LHCN-M2 (cell line): ENCODE measurements at places on chromosomes 3 and 15.

DNA sequence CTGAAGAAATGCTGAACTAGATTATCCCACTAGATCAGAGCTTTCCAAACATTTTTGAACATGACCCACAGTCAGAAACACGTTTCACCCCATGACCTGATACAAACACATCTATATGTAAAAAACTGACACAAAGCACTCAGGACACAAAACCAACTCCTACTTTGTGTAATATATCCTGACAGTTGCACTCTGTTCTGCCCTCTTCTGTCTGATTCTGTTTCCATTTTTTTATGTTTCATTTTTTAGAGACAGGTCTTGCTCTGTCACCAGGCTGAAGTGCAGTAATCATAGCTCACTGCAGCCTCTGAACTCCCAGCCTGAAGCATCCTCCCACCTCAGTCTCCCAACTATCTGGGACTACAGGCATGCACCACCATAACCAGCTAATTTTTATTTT, 15.8 kb upstream of the RFTN1 start:
- no peak for DNase-seq

- peak; percentile 50 for DNase-seq
Observed at GRCh38 chr3:124886168-124887056, 753 bp downstream of the ITGB5 start.

- DNase-seq = no peak
Observed at GRCh38 chr3:14278265-14278798, 99.7 kb downstream of the LSM3 start.

GRCh38 chr3:20039765-20040547, at the start of gene KAT2B:
KAT2B (plus strand) TSS chr3:20040446; CDS start chr3:20040478, 32 bp downstream.
- DNase-seq = peak; percentile 64

GRCh38 chr15:34721802-34722438, 32.9 kb downstream of the GJD2 start:
- peak; percentile 93 for DNase-seq

GRCh38 chr3:30289324-30289723, 317.1 kb upstream of the TGFBR2 start:
- DNase-seq = peak; percentile 72

- no peak for DNase-seq
Observed at GRCh38 chr3:81080608-81081007, 680.8 kb downstream of the GBE1 start.

DNA sequence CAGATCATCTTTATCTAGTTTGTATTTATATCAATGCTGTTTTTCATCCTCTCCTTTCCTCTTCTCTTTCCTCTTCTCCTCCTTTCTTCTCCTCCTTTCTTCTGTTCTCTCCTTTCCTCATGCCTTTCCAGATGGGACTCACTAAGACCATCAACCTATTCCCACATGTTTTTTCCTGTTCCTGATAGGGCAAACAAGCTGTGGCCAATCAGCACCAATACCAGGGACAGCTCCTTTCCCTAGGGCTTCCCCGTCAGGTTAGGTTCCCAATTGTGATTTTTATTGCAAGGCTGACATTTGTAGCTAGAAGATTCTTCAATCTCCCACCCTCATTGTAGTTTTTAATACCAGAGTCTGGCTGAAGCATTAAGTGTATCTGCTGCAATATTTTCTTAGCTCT, 76.3 kb upstream of the COL8A1 start:
- DNase-seq = peak; percentile 59

DNA sequence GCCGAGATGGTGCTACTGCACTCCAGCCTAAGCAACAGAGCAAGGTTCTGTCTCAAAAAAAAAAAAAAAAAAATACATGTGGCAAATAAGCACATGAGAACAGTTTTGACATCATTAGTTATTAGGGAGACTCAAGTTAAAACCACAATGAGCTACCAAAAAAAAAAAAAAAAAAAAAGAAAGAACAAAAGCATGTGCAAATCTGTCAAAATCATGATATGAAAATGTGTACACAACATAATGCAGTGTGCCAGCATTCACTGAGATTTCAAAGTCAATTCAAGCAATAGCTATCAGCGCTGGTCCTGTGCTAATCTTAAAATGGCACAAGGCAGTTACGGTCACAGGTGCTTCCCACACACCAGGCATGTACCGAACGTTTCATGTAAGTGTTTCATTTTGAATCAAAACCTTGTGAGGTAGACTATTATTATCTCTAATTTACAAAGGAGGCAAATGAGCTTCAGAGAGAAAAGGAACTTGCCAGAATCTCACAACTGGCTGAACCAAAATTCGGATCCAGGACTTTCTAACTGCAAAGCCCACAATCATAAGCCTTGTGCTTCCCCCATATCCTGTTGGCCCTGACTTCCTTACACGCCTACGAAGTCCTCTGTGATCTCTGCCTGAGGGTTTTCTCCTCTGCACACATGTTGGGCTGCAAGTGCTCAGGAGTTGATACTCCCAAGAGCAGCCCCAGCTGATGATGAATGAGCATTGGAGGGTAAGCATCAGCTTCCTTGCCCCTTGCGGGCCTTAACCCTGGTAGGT, 200.1 kb upstream of the PROK2 start:
- no peak for DNase-seq

DNA sequence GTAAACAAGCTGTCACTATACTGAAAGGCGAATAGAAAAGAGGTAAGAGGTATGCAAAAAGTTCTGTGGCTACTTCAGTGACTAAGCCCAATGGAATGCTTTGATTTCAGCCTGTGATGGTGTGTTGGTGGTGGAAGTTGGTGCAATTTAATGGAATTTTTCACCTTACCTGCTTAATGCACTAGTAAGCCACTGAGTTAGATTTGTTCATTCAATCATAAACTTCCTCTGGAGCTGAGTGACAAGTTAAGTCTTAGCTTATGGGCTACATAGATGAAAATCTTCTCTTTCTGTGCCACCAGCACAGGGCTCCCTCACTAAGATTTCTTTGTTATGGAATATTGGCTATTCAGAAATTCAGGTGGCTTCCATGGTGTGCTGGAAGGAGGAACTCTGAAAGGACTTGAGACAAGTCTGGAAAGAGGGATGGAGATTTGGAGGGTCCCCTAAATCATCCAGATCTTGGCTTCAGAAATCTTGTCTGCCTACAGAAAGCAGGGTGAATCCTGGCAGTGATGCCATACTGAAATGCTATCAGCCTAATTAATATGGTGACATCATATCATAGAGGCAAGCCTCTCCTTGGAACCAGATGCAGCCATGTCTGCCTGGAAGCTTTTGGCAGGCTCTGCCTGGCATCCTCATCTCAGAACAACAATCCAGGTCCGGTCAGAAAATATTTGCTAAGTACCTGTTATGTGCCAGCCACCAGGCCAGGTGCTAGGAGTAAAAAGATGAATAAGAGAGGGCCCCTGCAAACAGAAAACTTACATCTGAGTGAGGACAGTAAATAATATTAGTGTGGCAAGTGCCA, 8.1 kb upstream of the GAP43 start:
- no peak for DNase-seq

DNA sequence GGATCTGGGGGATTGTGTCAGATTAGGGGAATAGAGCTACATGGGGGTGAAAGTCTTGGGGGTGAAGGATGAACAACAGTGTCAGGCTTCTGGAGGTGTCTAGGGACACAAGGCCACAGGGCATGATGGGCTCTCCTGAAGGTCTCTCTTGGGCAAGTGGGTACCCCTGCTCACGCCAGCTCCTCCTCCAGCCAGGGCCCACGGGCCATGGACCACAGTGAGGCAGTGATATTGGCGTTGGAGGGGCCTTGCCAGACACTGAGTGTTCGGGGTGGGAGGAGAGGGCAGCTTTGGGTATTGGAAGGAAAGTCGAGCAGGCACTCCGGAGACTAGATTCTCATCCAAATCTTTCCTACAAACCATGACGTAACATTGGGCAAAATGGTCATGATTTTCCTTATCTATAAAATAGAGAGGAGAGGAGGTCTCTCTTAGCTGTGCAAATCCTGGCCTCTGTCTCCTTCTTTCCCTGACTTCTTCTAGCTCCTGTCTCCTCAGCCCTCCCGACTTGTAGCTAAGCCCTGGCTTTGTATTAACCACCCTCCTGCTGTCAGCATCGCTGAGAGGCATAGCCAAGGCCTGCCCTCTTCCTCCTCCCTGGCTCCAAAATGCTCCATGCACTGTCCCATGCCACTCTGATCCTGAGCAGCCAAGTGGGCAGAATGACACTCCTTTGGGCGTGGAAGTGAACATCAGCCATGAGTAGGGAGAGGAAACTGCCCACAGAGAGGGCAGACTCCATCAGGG, 24.0 kb upstream of the SRP14 start:
- peak; percentile 32 for DNase-seq

GRCh38 chr15:67479781-67480505, 41.0 kb upstream of the C15orf61 start:
- peak; percentile 45 for DNase-seq

- peak; percentile 70 for DNase-seq
Observed at GRCh38 chr3:149120051-149120972, 9.1 kb upstream of the HPS3 start.

DNA sequence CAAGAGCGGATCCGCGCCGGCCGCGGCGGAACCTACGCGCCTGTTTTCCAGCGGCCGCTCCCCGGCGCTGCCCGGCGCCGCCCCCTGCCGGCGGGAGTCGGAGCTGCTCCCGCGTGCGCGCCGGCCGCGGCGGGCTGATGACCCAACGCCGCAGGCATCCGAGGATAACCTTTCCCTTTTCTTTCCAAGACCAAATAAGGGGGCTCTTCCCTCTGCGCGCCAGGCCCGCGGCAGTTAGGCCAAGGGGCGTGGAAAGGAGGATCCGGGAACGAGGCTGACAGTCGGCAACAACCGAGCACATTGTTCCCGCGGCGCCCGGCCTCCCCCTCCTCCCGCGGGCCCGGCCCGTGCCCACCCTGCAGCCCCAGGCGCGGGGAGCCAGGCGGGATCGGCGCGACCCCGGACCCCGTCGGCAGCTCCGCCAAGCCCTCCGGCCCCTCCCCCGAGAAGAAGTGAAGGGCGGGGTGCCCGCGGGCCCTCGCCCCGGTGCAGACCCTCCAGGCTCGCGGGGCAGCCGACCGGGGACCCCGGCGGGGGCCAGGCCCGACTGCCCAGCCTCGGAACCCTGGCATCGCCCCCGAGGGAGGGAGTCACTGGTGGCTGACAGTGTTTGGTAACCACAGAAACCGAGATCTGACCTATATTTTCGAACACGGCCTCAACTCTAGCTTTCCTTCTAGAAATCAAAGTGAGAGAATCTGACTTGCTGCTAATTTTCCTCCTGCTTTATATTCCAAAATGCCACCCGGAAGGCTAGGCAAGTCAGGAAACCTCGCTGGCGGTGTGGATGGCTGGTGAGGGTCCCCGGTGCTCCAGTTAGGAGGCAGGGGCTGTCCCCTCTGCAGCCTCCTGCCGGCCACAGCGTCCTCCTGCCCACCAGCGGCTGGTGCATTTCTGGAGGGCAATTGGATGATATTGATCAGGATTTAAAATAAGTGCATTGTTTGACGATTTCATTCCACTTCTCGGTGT, 45.6 kb upstream of the SYNM start:
- peak; percentile 88 for DNase-seq

DNA sequence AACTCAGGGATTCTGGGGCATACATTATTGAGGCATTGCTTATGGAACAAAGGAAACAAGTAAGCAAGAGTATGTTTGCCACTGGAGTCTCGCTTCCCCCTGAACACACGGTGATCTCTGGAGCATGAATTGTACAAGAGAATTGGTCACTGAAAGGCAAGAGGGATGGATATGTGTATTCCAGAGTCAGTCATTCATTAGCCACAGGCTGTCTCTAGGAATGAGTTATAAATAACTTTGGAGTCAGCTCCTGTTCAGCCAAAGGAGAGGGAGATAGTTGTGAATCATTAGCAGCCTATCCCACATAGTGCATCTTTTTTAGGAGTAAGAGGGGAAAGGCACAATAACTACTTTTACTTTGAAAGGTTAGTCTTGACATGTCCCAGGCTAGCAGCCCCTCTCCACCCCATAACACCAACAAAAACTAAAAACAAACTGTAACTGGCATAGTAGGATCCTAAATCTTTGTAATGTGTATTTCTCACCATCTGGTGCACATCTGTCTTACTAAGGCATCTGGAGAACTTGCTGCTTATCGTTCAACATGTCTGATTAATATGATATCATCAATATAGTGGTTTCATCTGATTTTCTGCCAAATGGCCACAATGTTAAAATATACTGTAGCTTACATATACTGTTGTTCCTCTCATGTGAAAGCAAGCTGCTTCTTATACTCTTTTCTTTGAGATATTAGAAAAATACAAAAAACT, 462.2 kb downstream of the GRM7 start:
- no peak for DNase-seq

GRCh38 chr15:90259524-90259923, 5.9 kb upstream of the NGRN start:
- peak; percentile 75 for DNase-seq

DNA sequence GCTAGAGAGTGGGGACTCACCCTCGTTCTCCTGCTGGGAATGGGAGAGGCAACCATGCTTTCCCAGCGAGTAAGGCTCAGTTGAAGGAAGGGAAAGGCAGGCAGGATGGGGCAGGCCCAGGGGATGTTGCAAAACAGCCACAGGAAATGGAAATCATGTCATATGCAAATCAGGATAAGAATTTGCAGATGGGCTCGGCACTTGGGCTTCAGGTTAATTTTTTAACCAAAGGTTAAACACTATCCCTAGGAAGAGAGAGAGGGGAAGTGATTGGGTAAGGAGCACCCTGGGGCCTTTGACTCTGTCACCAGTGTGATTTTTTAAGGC, 14.6 kb upstream of the PLA2G4E start:
- no peak for DNase-seq

- no peak for DNase-seq
Observed at GRCh38 chr15:97729270-97729669, 231.2 kb upstream of the ARRDC4 start.

DNA sequence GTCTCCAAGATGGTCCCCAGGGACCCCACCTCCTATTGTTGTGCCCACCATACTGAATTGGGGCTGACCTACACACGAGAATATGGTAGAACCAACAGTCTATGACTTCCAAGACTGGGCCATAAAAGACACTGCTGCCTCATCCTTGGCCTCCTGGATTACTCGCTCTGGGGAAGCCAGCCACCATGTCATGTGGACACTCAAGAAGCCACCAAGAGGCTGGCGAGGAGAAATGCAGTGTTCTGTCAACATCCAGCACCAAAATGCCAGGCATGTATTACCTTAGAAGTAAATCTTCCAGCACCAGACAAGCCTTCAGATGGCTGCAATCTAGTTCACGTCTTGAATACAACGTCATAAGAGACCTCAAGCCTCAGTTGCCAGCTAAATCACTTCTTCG, 17.1 kb upstream of the TPM1 start:
- no peak for DNase-seq

- no peak for DNase-seq
Observed at GRCh38 chr3:151330899-151331298, 1.6 kb upstream of the P2RY13 start.

- peak; percentile 14 for DNase-seq
Observed at GRCh38 chr3:197598404-197598980, 42.7 kb upstream of the BDH1 start.

DNA sequence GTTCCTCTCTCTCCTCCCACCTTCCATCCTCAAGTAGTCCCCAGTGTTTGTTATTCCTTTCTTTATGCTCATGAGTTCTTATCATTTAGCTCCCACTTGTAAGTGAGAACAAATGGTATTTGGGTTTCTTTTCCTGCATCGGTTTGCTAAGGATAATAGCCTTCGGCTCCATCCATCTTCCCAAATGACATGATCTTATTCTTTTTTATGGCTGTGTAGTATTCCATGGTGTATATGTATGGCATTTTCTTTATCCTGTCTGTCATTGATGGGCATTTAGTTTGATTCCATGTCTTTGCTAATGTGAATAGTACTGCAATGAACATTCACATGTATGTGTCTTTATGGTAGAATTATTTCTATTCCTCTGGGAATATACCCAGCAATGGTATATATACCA, 62.4 kb upstream of the CFAP161 start:
- no peak for DNase-seq

GRCh38 chr3:178603735-178604134, 67.5 kb downstream of the KCNMB2 start:
- no peak for DNase-seq

GRCh38 chr3:100759950-100760349, 50.7 kb downstream of the TFG start:
- DNase-seq = no peak
